Stimulated activated CD8-positive, alpha-beta memory T cell treated with anti-CD3 and anti-CD28 coated beads, Interleukin-2, amount 100 ng/mL, for 1 hour (primary cell): ENCODE measurements at places on chromosomes 4 and X.

DNA sequence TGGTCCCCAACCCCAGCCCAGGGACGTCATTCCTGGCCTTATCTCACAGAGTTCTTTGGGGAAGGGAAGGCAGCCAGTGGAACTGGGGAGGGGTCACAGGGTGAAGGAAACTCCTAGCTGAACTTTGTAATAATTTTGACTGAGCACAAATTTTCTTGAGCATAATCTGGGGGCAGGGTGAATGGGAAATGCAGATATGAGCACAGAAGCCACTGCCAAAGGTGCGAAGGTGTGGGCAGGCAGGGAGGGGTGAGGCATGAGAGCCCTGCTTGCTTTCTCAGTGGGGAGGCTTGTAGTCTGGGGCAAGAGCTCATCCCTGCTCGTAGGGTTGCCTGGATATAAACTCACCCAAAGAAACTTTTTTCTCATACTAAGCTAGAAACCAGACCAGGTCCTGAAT is 34.9 kb downstream of the MGAT4D start:
- DNase-seq, result no peak

DNA sequence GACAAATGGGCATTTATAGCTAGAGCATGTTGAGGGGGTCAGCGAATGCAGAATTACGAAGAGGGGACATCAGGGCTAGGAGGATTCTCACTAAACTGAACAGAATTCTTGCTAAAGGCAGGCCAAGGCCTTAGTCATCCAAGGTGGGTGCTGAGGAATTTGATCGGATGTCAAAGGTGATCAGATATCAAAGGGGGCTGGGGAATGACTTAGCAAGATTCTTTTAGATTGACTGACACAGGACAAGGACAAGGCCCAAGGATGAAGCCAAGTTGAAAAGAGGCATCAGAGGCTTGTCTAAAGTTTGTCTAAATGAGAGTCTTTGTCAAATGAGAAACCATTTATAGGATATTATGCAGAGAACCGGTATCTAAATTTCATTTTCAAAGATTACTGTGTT is 9.7 kb downstream of the TMEM184C start:
- no peak for DNase-seq

DNA sequence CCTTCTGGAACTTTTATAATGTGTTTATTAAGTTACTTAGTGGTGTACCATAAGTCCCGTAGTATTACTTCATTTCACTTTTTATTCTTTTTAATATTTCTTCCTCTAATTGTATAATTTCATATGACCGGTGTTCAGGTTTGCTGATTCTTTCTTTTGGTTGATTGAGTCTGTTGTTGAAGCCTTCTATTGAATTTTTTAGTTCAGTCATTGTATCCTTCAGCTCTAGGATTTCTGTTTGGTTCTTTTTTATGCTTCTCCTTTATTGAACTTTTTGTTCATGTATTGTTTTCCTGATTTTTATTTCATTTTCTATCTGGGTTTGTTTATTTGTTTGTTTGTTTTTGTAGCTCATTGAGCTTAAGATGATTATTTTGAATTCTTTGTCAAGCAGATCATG is 8.8 kb downstream of the CEP44 start:
- DNase-seq, result no peak

GRCh38 chr4:129179276-129179675 is 83.3 kb downstream of the C4orf33 start:
- no peak for DNase-seq

- DNase-seq, result peak; percentile 4
Observed at GRCh38 chr4:15396157-15396800, 31.6 kb upstream of the C1QTNF7 start.

DNA sequence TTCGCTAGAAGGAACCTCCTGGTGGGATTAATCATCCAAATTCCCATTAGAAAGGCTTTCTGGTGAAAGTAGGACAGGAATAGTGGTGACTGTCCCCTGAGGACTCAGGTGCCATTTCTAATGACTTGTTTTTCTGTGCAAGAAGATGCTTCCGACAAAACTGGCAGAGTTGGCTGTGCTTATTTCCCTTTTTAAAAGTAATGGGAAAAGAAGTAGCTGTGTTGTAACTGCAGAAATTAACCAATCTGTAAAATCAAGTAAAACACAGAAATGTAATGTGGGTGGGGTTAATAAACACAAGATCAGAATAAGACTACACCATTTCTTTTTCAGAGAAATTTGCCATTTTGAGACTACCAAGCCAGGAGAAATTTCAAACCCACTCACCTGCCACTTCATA is 55.0 kb upstream of the FAM9B start:
- DNase-seq, result no peak

DNA sequence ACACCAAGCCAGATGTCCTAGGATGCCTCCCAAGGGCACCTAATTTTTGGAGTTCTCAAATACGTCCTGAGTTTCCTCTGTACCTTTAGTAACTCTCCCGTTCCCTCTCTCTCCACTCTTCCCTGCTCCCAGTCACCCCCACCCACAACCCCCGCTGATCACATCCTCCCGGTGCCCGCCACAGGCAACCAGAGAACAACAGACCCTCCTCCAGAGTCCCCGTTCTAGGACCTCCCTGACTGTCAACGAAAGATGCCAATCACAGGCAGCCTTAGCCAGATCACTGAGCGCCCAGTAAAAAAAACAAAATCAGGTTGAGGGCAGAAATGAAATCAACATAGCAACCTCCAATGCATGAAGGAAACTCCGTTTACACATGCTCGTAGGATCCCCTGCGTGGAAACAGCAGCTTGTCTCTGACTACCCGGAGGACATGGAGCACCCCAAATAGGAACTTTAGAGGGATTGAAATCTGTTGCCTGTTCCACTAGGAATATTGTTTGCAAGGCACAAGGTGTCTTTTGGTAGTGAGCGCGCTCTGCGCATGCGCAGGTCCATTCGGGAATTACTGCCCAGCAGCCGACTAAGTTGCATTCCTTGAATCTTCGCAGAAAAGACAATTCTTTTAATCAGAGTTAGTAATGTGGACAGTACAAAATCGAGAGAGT is at the start of gene GABRB1:
Gene GABRB1, plus strand, starts transcription at position 557 of the 668 bp plus-strand sequence.
- no peak for DNase-seq
